Endodermal cell (in vitro differentiated cells): ENCODE measurements at places on chromosomes 6 and 20. TPM values are rescaled to one million over a fixed set of nuclear protein-coding genes. Genes with fewer than 3 reads are reported as not detected.
A peak's percentile ranks its signal among the peaks of the same experiment; 100 is the strongest.

DNA sequence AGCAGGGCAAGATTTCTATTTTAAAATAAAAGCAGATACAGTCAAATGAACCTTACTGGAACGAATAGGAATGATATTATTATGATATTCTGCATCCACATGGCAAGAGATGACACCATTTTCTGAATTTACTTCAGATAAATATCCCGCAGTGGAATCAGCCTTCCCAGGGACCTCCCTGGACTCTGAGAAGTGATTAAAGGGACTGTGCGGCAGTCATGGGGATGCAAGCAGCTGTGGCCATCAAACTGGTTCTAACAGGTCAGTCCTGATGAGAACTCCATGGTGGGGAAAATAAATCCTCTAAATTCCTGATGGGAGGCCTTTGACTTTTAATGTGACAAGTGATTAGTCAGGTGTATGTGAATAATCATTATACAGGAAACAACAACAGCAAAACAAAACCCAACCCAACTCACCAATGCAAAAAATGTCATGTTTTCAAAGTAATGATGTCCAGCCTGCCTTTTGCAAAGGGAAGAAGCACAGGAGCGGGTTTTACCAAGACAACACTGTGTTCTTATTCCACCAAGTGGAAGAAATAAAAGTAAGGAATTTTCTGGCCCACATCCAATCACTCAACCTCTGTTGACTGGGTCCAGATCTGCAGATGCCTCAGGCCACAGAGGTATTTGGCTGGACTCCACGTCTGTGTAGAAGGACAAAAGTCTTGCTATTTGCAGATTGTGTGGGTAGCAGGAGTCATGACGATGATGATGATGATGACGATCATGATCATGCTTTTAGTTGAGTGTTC is 61.9 kb upstream of the CITED2 start:
- H3K27me3 ChIP-seq = no peaks in the 10 kb centered on the region
- no peaks in the 10 kb centered on the region for H3K36me3 ChIP-seq
- H3K27ac ChIP-seq = no peak overlapping the region
- H3K4me1 ChIP-seq = no peaks in the 10 kb centered on the region
- DNase-seq = no peak

ZBTB46 gene
- 17.8 to 28.0 TPM (median 24.9 TPM) in 3 replicates for total RNA-seq

GRCh38 chr20:26208296-26209091 is 511.8 kb upstream of the ZNF337 start:
- H3K36me3 ChIP-seq = no peaks in the 10 kb centered on the region
- peak; percentile 84 for DNase-seq
- H3K27me3 ChIP-seq = peaks cover 70% of the 10 kb centered on the region
- peak overlapping the region; percentile 70 for H3K4me3 ChIP-seq

TBXT gene
- total RNA-seq = 0.77 to 2.3 TPM (median 2.3 TPM) in 3 replicates

- H3K4me3 ChIP-seq = no peak overlapping the region
- no peak overlapping the region for H3K27ac ChIP-seq
- no peaks in the 10 kb centered on the region for H3K4me1 ChIP-seq
- H3K36me3 ChIP-seq = no peaks in the 10 kb centered on the region
Observed at GRCh38 chr6:139126255-139126654, 8.6 kb upstream of the HECA start.
